ENCODE measurements at places on chromosomes 4 and X. TPM values are rescaled to one million over a fixed set of nuclear protein-coding genes. Genes with fewer than 3 reads are reported as not detected.

TLR10 gene
- not detected for total RNA-seq

IL21 gene
- not detected for total RNA-seq

RTL9 gene
- not detected for total RNA-seq

AKAP14 gene
- total RNA-seq, result not detected

BBS12 gene
- total RNA-seq, result 2.4 TPM

GPR173 gene
- total RNA-seq, result 0.68 TPM

SSX5 gene
- not detected for total RNA-seq
